ENCODE measurements at places on chromosomes 12 and 14.

- peak; percentile 1 for DNase-seq
Observed at GRCh38 chr14:52650774-52651173, 44.6 kb downstream of the ERO1A start.

DNA sequence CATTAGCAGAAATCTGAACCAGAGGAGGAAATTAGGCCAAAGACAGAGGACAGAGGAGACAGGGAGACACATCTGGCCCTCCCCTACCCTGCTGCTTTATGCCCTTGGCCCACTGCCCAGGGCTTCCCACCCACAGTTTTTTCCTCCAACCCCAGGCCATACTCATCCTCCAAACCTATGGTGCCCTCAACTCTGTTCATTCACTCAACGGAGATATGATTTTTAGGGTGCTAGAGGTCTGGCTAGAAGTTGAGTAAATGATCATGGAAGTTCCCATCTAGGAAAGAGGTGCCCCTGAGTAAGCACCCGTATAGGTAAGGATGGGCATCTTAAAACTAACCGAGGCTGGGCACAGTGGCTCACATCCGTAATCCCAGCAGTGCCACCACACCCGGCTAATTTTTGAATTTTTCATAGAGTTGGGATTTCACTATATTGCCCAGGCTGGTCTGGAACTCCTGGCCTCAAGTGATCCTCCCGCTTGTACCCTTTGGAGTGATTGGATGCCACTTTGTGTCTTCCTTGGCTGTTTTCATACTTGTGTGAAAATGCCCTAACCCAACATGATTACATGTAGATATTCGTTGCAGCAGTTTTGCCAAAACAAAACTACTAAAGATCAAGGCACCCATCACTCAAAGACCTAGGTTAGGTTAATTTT lies 4.4 kb downstream of the KRT18 start:
- no peak for DNase-seq

DNA sequence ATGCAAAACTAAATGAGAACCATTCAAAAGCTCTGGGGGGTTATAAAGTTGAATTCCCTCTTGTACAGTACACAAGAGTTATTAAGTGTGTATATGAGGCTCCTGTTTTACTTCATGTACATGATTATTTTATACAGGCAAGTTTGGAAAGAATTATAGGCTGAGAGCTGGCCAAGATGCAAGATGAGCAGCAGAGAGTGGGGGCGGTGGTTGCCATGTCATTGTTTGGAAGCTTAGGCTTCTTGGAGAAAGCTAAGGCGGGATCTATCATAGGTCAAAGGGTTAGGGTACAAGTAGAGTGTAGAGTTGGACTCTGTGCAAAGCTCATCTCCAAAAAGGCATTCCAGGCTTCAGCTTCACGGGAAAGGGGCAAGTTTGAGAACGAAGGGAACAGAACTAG lies 297.1 kb upstream of the TBX3 start:
- no peak for DNase-seq

GRCh38 chr12:105977652-105978051 lies 161.1 kb downstream of the NUAK1 start:
- peak; percentile 89 for DNase-seq

- no peak for DNase-seq
Observed at GRCh38 chr14:82694820-82695219, 1161.2 kb upstream of the SEL1L start.
